HFF-Myc (cell line): ENCODE measurements at places on chromosomes 7 and 10.

GRCh38 chr10:30587522-30588031 lies 42.0 kb downstream of the LYZL2 start:
- no peak for DNase-seq

- no peak for DNase-seq
These were observed 12.7 kb downstream of the LRRC18 start for GRCh38 chr10:48926764-48927540.

GRCh38 chr7:23633417-23633816 lies 36.2 kb downstream of the CCDC126 start:
- no peak for DNase-seq

DNA sequence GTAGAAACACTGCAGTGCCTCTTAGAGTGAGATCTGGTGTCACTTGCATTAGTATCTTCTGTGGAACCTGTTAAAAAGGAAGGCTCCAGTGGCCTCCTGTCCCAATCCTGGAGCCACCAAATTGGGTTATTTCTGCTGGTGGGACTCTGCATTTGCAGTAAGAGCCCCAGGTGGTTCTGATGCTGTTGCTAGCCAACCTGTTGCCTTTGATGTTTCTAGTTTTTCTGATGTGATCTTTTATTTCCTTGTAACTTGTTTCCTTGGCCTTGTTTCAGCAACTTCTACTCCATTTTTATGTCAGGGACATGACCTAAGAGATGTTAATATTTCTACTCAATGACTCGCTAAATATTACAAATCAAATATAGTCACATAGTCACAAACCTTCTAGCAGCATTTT lies 12.5 kb upstream of the STN1 start:
- no peak for DNase-seq

DNA sequence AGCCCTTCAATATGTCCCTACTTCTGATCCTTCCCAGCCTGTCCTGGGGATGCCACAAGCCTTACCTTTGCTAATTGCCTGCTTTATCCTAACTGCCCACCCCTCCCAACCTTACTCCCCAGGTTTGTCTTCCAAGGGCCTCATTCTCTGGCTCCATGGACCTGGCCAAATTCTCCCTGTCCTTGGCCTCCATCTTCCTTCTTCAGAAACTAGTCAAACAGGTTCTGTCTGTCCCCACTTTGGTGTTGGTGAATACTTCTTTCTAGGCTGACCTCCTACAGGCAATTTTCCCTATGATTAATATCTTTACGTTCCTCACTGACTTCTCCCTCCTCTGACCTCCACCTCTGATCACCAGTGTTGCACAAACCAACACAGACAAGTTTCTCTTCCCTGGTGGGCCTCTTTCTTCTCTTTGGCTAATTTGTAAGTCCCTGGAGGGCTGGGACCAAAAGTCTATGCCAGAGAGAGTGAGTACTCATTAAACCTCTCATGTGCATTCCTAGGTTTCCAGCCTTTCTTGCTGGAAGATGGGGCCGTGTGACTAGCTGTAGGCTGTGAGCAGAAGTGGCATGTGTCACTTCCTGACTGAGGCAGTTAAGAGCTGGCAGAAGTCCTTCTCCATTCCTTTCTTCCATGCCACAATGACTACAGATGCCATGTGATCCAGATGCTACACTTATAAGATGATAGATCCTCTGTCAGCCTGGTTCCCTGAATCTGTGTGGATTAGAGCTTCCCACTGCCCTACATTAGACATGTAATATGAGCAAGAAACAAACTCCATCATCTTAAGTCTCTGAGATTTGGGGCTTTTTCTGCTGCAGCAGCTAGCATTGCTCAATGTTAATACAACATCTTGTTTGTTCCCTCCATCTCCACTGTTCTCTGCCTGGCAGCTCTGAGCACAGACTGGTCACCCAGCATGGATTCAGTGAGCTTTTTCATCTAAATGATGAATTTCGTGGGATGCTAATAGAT lies 382.7 kb downstream of the RPS24 start:
- DNase-seq, result no peak

- no peak for DNase-seq
These were observed 206.2 kb downstream of the ZNF365 start for GRCh38 chr10:62580396-62580795.

DNA sequence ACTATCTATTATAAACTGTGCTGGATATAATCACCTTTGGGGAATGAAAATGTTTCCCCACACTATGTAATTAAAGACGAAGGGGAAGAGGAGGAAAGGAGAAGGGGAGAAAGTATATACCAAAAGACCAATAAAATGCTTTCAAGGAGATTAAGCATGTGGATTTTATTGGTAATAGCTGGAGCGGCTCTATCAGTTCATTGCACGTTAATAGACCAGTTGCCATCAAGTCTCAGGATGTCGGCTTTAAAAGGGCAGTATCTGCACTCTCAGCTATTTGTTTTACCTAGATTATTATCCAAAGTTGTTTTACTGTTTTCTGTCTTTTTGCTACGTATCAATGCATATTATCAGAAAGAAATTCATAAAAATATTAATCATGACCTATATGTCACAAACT lies 9.0 kb downstream of the ETV1 start:
- DNase-seq, result no peak

DNA sequence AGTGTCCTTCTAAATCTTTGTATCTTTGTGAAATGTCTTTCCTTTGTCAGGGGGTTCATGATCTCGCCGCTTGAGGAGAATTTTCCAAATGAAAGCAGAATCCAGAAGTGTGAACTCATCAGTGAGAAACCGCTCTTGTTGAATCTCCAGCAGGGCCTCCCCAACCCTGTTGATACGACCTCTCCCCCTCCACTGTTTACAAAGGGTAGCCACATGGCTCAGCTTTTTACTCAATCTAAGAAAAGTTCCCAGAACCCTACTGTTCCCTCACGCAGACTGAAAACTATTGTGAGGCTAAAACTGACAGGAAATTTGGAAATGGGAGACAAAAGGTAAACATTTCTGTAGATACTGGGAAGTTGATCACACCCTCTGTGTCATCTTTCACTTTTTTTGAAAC lies 73.9 kb downstream of the SEMA3C start:
- no peak for DNase-seq

DNA sequence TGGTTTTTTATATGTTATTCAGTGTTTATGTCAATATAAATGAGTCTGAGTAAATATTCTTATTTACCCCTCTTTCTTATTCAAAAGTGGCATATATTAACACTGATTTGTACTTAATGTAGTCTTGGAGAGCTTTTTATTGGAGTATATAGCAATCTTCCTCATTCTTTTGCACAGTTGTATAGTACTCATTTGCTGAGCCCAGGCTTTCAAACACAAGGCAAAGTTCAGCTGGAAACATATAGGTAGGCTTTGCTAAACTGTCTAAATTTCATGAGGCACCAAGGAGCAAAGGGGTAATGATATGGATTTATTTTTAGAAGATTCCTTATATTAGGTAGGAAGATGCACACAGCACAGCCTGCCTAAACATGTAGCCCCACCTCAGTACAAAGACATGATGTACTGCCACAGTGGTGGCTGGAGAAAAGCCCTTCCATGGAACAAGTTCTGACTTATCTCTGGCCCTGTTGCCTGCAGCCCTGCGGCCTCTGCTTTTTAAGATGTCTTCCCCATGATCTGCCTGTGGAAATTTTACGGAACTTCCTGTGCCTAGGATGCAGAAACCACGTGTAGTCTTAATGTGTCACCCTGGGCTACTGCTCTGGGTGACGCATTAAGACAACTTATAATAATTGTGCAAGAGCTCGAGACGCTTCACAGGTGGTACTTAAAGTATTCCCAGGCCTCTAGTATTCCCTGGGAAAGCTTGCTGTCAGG lies 9.6 kb upstream of the PDCD4 start:
- DNase-seq, result no peak

DNA sequence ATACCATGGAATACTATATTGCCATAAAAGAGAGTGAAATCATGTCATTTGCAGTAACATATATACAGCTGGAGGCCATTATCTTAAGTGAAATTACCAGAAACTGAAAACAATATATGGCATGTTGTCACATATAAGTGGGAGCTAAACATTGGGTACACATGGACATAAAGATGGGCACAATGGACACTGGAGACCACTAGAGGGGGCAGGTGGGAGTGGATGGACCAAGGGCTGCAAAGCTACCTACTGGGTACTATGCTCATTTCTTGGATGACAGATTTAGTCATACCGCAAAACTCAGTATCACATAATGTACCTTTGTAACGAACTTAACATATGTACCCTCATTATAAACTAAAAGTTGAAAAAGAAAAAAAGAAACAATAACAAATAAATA lies 1167.6 kb downstream of the NXPH1 start:
- no peak for DNase-seq

DNA sequence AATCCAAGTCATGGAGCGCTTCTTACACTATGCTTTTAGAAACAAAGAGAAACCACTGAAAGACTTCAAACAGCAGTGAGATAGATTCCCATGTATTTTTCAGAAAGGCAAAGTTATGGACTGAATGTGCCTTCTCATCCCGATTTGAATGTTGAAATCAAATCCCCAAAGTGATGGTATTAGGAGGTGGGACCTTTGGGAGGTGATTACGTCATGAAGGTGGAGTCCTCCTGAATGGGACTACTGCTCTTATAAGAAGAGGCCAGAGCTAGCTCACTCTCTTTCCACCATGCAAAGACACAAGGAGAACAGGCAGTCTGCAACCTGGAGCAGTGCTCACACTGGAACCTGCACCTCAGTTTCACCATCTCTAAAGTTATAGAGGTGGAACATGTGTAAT lies 1279.8 kb downstream of the GATA3 start:
- no peak for DNase-seq

DNA sequence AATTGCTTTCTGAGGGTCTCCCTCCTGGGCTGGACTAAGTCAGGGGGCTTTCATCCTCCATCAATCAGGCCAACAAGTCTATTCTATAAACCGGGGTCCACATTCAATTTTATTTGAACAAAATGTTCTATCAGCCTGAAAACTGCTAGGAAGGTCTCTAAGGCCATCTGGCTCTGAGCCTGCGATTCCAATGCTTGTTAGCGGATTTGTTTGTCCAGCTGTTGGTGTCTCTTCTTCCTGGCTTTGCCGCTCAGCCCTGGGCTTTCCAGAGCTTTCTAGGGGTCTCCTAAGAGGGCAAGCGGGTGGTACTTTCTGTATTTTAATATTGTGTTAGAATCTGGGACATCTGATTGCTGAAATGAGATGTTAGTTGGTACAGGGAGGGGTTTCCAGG lies 136.7 kb downstream of the VIPR2 start:
- DNase-seq, result no peak
